DMS79 treated with DMSO at 0.1 percent for 48 hours (cell line): ENCODE measurements at places on chromosomes 1 and 21.

- no peak for DNase-seq
These were observed 5.2 kb downstream of the ZDHHC18 start for GRCh38 chr1:26831546-26832248.

GRCh38 chr1:241533326-241534115, 1.3 kb downstream of the KMO start:
- no peak for DNase-seq

- no peak for DNase-seq
These were observed 14.4 kb downstream of the NOC2L start for GRCh38 chr1:944341-945325.

- DNase-seq = no peak
These were observed 114.2 kb downstream of the EDEM3 start for GRCh38 chr1:184640505-184640904.

DNA sequence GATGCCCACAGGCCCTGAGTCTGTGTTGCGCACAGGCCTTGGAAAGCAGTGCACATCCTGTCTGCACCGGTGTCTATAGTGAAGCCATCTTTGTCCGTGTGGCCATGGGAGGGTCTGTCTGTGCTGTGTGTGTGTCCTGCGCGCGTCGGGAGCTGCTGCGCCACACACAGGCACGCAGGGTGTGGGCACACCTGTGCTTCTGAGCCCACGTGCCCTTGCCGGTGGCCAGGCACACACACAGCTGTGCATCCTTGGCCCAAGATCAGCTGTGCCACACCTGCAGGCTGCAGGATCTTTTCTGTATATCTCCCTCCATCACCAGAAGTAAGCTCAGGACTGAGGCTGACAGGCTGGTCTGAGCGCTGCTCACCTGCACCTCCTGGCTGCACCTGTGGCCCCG, 3.2 kb upstream of the SAMD11 start:
- peak; percentile 46 for DNase-seq

DNA sequence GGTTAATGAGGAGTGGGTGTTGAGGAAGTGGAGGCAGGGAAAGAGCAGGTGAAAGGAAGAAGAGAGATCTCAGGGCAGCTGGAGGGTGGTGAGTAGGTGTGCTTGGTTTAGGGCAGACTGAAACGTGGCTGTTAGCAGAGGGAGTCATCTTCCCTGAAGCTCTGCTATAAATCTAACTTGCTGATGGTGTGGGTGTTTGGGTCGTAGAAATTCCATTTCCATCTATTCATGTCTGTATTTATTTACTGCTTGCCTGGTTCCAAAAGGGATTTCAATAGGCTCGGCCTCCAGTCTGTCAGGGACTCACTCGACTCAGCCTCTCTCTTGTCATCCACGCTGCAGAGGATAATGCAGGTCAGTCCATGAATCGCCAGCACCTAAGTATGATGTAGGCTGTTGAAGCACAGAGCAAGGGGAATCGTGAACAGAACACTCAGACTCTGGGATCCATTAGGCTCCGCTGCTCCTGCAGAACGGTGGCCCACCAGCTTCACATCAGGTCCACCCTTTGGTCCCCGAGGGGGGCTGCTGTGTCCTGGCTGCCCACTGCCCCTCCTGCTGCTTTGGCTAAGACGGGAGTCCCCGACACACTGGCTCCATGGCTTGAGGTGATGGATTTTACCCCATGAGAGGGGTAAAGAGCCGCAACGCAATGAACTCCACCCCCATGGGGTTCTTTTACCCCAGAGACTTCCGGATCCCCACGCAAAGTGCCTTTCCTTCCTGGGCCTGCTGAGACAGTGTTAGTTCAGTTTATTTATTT, 156.2 kb downstream of the RHOU start:
- no peak for DNase-seq

DNA sequence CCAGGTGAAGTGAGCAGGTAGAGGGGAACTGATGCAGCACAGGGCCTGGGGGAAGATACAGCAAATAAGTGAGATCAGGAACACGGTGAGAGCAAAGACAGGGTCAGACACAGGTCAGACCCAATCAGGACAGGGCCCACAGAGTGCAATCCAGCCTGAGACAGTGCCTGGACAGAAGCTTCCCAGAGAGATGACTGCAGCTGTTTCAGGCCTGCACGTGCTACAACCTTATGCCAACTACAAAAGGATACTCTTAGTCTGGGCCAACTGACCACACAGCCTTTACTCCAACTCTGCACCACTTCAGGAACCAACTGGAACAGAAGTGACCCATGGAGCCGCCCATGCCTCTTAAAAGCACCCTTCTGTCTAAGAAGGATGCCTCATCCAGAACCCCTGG, 228.0 kb downstream of the TOMM20 start:
- no peak for DNase-seq

- DNase-seq = no peak
These were observed 1.2 kb downstream of the KRTAP10-4 start for GRCh38 chr21:44574457-44575306.

- peak; percentile 64 for DNase-seq
These were observed 773 bp upstream of the DDX59 start for GRCh38 chr1:200670242-200671118.

- DNase-seq = no peak
These were observed 99.3 kb downstream of the GLUL start for GRCh38 chr1:182292193-182292741.

DNA sequence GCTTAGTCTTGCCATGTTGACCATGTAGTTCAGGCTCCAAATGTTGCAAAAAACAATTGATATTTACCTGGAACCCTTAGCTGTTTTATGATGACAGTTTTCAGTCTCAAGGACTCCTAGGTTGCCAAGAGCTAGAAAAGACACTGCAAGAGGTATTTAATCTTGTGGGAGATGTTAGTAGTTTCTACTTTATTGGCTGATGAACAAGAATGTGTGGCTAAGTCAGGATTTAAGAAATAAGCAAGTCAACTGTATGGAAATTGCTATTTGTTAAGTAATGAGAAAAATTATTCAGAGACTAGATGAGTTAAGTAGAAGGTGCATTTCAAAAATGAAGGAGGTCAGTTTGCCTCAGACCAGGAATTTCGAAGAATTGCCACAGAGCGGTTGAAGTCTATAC, 639.7 kb upstream of the USP24 start:
- no peak for DNase-seq

DNA sequence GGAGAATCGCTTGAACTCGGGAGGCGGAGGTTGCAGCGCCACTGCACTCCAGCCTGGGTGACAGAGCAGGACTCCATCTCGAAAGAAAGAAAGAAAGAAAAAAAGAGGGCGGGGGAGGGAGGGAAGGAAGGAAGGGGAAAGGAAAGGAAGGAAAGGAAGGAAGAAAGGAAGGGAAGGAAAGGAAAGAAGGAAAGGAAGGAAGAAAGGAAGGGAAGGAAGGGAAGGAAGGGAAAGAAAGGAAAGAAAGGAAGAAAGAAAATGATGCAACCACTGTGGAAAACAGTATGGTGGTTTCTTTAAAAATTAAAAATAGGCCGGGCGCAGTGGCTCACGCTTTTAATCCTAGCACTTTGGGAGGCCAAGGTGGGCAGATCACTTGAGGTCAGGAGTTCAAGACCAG, 15.2 kb upstream of the RCAN3 start:
- no peak for DNase-seq

DNA sequence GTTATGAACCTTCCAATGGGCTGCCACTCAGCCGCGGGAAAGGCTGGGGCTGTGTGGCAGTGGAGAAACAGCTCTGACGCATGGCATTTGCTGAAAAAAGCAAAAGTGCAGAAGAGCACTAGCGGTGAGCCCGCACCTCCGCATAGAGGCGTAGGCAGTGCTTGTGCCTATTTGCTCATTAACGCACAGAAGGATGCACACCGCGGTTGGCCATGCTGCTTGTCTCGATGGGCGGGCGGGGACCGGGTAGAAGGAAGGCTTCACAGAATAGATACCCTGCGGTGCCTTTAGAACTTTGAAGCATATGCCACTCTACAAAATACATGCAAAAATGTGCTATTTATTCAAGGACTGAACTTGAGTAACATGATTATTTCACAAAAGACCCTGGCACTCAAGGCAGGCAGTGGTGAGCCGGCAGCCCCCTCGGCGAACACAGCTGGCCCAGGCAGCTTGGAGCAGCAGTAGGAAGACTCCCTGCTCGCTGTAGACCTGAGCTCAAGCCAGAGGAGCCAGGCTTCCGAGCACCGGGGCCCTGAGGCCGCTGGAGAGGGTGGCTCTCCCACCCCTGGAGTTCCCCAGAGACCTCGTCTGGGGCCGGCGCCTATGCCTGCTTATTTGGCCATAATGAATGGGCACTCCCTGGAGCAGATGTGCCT, 71.5 kb downstream of the SIK1 start:
- DNase-seq = peak; percentile 43

DNA sequence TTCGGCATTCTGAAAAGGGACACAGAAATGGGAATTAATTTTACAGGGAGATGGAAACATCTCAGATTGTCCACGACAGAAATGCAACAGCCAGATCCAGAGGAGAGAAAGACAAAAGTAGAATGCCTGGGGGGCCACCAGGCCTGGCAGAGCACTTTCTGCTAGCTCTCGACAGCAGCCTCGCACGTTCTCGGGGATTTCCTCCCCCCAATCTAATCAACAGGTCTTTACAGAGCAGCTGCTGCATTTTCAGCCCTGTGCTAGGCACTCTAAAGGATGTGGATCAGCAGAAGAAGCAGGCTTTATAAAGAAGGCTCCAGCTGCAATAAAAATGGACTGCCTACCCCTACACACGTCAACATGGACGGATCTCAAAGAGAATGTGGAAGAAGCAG, 10.6 kb downstream of the CSRP1 start:
- DNase-seq = no peak

- no peak for DNase-seq
These were observed 834.1 kb upstream of the PRMT6 start for GRCh38 chr1:106222403-106222802.

GRCh38 chr1:220878191-220879075, 810 bp upstream of the HLX start:
- no peak for DNase-seq
